ENCODE measurements at places on chromosomes 16 and 17.

GRCh38 chr16:17364319-17365210 lies 106.2 kb downstream of the XYLT1 start:
- DNase-seq: peak; percentile 96

- DNase-seq: no peak
Observed at GRCh38 chr17:61334673-61335072, 65.0 kb upstream of the TBX2 start.

- no peak for DNase-seq
Observed at GRCh38 chr16:30553393-30553899, 4.7 kb downstream of the ZNF764 start.

- DNase-seq: no peak
Observed at GRCh38 chr16:24984903-24985675, 30.1 kb downstream of the ARHGAP17 start.

GRCh38 chr17:296906-297690 lies 55.5 kb downstream of the RPH3AL start:
- DNase-seq: no peak

DNA sequence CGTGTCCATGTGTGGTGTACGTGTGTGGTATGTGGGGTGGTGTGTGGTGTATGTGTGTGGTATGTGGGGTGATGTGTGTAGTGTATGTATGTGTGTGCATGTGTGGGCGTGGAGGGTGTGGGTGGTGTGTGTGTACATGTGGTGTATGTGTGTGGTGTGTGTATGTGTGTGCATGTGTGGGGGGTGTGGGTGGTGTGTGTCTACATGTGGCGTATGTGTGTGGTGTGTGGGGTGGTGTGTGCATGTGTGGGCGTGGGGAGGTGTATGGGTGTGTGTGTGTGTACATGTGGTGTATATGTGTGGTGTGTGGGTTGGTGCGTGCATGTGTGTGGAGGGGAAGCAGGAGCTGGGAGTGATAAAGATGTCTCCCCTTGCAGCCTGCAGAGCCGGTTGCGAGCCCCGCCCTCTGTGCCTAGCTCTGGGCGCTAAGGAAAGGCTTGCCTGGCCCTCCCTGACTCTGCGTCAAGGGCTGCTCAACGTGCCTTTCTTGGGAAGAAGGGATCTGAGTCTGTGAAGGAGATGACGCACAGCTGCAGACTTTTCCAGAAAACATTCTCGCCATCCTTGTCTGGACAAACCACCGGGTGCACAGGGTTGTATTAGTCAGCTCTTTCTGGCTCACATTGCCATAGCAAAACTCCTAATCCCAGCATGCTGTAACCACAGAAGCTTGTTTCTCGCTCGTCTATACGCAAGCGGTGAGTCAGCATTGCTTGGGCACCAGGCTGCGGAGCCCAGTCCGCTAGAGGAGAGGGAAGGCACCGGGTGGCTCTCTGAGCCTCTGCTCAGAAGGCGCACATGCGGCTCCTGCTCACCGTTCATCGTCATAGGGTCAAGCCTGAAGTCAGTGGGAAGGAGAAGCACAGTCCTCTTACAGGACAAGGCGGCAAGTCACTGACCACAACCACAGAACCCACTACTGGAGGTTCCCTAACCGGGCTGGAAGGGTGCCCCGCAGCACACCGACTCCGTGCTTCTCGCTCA lies 2.0 kb upstream of the CD300H start:
- peak; percentile 56 for DNase-seq

DNA sequence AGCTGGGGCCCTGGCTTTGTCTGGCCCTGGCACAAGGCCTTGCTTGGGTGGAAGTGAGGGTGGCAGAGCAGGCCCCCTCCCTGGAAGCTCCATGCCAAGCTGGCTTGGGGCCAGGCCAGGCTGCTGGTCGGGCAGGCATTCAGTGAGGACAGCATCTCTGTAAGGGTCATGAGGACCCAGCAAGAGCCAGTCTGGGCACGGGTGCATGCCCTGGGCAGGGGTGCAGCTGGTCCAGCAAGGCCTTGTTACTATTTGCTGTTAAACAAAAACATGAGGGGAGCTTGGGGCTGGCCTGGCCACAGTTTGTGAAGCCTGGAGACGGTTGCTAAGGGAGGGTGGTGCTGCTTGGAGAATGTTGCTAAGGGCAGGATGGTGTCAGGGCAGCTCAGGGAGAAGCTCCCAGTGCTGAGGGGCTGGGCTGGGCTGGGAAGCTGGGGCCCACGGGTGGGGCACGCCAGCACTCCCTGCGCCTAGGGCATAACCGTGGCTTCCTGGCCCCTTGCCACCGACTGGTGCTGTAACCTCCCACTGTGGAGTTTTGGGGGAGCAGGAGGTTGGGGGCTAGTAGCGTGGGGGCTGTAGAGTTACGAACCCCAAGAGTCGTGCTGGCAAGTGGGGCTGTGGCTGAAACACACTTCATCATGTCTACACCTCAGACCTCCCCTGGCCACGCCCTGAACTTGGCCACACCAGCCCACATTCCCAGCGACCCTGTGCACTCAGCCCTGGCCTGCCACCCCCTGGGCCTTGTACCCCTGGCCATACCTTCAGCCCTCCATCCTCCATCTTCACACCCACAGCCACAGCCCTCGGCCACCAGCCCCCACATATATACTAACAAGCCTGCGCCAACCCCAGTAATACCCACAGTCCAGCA lies 1.6 kb downstream of the TPPP3 start:
- no peak for DNase-seq
